ENCODE measurements at places on chromosomes 16 and 17.
A peak's percentile ranks its signal among the peaks of the same experiment; 100 is the strongest.

DNA sequence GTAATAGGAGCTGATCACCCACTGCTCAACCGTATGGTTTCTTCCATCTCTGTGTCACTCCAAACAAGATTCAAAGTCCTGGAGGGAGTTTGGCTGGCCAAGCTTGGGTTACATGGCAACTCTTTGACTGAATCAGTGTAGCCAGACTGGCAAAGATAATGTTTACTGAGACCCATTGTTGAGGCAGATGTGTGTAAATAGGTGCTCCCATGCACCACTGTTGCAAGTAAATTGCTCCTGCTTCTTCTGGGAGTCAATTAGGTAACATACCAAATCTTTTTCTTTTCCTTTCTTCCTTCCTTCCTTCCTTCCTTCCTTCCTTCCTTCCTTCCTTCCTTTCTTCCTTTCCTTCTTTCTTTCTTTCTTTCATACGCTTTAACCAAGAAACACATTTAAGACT is 86.3 kb upstream of the DHX40 start:
- no peak for DNase-seq

GRCh38 chr16:57734308-57734924 is 1.2 kb upstream of the KATNB1 start:
- DNase-seq, result no peak

GRCh38 chr16:76125871-76126270 is 151.3 kb upstream of the CNTNAP4 start:
- no peak for DNase-seq

DNA sequence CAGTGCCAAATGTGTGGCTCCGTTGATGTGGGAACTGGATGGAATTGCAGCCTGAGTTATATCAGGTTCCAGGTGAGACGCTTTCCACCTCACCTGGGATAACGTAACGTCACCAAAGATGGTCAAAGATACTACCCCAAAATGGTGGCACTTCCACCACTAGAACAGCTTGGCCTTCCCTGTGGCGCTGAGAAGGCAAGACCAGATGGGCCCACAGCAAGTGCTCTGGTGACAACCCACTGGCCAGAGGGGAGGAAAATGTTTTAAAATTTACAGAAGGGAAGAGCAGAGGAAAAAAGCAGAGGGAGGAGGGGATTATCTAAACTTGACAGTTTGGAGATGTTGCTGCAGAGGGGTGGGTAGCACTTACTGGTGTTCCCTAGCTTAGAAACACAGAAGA is 7.5 kb upstream of the ITGA2B start:
- no peak for DNase-seq

- no peak for DNase-seq
Measured at GRCh38 chr16:9978160-9978725, 204.0 kb downstream of the GRIN2A start.

- DNase-seq, result peak; percentile 25
Measured at GRCh38 chr16:4115209-4115948, 863 bp downstream of the ADCY9 start.

DNA sequence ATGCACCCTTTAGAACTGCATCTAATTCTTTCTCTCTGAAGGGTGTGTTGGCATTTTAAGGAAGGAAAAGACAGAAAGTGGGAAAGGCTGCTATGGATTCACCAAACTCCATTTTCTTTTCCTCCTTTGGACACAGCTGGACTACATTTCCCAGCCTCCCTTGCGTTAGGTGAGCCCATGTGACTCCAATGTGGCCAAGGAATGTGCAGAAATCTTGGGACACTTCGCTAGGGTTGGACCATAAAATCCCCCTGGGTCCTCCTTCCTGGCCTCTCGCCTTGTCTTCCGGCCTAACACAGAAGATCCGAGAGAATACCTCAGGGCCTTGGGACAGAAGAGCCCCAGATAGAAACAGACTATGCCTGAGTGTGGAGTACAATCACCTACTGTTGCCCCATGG is 56.3 kb downstream of the ABCC12 start:
- DNase-seq, result no peak

DNA sequence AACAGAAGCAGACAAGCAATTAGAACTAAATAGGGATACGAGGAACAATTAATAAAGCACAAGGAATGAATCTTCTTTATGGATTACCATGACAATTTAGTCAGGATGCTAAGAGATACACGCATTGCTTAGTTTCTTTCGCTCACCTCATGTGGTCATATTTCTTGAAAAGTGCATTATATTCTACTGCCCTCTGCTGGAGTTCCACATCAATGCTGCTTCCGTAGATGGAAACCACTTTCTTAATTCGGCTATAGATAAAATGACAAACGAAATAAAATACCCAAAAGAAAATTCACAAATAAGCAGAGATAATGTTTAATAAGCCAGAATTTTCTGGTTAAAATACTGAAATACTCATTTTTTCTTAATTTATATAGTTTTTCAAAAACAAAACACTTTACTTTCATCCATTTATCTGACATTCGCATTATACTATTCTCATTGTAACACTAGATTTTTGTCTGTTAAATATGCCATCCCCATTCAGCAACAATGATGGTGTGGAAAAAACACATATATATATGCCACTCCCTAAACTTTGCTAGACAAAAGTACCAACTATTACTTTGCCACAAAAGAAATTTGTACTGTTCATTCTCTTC is 22.0 kb upstream of the PHLPP2 start:
- DNase-seq, result no peak

DNA sequence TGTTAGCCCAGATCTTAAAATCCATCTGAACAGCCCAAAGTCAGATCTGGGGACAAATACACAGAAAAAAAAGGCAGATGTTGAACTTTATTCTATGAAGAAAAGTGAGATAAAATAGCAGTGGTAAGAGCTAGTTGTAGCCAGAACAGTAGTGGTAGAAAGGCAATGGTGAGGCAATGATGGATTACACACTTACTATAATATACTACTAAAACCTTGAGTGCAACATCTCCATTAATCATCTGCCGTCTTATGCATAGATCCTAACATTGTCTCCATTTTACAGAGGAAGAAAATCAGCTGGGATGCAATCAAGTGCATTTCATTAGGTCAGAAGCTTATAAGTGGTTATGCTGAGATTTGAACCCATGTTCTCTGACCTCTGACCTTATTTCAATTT is 699.6 kb downstream of the CDH11 start:
- no peak for DNase-seq

GRCh38 chr16:7257016-7257415 is 75.6 kb upstream of the RBFOX1 start:
- DNase-seq, result no peak

DNA sequence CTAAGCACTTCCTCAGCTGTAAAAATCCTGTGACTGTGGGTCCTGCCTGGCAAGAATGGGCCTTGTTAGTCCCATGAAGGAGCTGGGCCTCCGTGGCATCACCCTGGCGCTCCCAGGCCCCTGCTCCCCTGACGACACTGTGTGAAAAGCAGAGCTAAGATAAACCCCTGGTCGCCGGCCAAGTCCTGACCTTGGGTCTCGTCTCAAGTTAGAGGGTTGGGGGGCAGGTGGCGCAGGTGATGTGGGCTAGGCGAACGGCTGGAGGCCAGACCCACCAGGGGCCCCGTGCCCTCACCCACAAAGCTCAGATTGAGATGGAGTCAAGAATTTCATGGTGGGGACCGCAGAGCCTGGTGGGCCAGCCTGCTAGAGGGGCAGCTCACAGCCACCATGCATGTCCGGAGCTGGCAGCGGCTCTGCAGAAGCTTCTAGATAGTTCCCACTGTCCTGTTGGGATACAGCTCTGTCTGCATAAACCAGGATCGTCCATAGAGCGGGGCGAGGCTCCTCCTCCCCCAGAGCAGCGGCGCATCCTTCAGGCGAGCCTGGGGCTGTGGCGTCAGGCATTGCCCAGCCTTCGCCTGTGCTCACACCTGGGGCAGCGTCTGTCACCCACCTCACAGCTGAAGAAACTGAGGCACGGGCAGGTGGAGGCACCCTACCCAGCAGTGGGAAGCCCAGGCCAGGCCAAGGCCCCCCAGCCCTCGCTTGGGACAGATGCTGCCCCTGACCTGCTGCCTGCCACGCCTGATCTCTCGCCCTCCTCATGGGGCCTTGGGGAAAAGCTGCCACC is 12.0 kb downstream of the CYBC1 start:
- no peak for DNase-seq

DNA sequence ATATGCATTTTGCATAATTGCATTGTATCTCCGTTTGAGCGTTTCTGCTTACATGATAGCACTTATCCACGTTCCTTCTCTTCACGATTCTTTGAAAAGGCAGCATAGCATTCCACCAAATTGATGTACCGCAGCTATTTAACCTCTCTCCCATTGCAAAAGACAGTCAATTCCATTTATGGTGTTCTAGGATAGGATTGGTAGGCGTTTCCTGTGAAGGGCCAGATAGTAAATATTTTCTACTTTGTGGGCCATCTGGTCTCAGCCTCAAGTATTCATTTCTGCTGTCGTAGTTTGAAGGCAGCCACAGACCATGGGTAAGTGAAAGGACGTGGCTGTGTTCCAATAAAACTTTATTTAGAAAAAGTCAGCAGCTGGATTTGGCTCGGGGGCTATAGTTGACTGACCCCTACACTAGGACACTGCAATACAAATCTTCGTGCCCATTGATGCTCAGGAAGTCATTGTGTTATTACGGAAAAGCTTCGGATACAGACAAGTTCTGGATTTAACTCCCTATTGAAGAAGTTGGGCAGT is 10.1 kb downstream of the SNX29 start:
- no peak for DNase-seq

- DNase-seq, result no peak
Measured at GRCh38 chr17:72878975-72879660, 213.4 kb downstream of the SLC39A11 start.

- DNase-seq, result no peak
Measured at GRCh38 chr16:4420505-4421105, 4.2 kb upstream of the CORO7 start.

- no peak for DNase-seq
Measured at GRCh38 chr16:75062135-75062975, 54.2 kb downstream of the LDHD start.

- DNase-seq, result no peak
Measured at GRCh38 chr16:19210280-19210924, 42.4 kb downstream of the SYT17 start.

DNA sequence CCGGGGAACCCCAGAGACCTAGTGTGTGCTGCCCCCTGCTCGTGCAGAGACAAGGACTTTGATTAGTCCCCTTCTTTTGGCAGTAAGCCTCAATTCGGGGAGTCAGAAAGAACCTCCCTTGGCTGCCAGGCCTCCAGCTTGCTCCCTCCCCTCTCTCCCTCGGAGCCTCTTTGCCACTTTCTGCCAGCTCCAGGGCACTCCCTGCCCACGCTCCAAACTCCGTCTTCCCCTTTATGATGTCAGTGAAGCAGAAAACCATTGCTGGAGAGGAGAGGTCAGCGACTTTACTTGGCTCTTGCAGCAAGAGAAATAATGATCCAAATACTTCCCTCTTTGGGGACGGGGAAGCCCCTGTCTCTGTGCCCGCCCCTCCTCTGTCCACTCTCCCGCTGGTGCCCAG is 28.1 kb downstream of the TTYH2 start:
- DNase-seq, result no peak

DNA sequence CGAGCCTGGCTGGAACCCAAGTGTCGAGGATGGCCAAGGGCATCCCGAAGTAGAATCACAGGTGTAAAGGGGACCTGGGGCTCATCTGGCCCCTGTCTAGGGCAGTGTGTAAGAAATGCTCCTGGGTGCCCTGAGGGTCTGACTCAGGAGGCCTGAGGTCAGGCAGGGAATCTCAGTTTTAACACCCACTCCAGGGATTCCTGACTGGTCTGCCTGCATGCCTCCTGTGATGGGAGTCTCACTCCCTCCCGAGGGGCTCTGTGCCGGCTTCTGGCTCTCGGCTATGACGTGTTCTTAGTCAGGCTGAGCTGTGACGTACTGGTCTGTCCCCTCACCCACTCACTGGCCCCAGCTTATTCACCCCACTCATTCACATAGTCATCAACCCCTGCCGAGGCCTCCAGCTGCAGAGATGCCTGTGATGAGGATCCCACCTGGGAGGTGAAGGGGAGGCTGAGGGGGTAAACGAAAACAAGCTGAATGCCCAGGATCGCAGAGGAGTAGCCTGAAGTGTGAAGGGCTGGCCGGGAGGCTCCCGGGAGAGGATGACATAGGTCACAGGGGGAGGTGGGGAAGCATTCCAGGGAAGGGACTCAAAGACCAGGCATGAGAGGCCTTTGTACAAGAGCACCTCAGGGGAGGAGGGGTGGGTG is 23.8 kb downstream of the FAM83G start:
- no peak for DNase-seq

DNA sequence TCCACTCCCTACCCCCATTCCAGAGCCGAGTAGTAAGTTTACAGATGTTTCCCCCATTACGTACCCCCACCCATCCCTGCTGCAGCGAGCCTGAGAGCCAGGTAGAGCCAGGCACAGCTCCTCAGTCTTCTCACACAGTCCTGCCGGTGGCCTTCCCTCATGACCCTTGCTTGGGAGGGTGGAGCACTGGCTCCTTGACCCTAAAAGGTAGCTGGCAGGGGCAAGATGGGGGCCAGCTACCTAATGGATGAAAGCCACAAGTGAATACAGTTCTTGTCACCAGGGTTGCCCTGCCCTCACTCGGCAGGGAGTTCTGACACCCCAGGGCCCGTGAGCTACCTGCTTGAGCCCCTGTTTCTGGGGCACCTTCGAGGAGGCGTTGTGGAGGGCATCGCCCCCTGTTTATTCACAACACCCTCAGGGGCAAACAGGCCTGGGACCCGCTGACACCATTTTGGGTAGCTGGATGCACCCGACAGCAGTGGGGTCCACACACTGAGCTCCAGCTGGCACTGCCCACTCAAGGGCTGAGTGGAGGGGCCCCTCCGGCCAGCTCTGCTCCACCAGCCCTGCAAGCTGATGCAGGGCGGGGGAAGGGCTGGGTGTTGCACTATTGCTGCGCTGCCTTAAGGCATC is 22.2 kb downstream of the ADAM11 start:
- DNase-seq, result no peak

GRCh38 chr16:56195151-56195550 is 3.9 kb downstream of the GNAO1 start:
- no peak for DNase-seq

DNA sequence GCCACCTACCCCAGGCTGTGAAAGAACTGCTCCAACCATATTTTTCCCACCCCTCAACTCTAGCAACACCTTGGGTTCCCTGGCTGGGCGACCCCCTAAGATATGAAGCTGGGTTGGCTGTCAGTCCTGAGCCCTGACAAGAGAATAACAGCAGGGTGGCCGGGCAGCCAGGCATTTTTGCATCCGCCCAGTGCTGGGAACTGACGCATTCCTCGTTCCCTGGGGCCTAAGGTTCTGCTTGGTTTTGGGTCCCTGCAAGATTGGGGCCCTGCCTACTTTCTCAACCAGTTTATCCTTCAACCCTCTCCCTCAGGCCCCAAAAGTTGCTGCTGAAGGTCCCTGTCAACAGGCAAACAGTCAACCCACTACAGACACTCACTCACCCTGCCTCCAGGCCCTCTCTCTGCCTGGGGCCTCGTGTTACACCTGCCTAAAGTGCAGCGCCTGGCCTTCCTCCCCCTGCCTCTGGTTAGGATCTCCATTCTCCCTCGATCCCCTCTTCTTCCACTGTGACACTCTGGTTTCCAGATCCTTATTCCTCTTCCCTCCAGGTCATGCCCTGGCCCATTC is 151.5 kb downstream of the STX8 start:
- no peak for DNase-seq

DNA sequence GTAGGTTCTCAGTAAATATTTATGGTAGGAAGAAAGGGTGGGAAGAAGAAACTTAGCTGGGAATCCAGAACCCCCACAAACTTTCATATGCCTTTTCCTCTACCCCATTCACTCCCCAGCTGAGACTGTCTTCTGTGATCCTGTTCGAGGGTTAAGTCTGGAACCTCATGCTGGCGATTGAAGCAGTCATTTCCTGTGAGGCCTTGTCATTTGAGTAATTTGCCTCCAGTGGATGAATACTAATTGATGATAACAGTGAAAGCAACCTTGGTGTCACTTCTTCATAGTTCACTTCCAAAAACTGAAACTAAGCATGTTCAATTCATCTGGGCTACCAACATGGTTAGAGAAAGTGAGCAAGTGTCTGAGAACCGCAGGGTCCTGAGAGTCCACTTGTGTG is 401.2 kb downstream of the CDH13 start:
- no peak for DNase-seq

Data from activated T-cell treated with anti-CD3 and anti-CD28 coated beads for 24 hours (primary cell).